ENCODE measurements at places on chromosomes 3 and 15.
A peak's percentile ranks its signal among the peaks of the same experiment; 100 is the strongest.

DNA sequence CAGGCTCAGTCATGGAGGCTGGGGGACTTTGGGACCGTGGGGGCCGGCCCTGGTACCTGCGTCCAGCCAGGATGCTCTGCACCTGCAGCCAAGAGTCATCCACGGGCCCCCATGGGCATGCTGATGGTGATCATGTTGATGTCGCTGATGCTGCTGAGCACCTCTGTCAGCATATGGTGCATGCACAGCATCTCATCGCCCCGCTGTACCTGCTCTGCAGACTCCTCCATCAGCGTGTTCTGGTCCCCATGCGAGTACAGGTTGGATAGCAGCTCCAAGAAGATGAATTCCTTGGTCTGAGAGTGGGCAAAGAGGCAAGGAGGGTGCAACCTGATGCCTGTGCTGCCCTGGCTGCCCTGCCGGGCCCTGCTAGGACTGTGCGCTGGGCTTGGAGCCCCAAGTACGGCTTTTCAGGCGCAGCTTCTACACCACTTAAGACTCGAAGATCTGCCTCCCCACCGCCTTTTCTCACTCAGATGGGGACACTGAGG lies 7.2 kb downstream of the RPS17 start:
- DNase-seq = no peak

DNA sequence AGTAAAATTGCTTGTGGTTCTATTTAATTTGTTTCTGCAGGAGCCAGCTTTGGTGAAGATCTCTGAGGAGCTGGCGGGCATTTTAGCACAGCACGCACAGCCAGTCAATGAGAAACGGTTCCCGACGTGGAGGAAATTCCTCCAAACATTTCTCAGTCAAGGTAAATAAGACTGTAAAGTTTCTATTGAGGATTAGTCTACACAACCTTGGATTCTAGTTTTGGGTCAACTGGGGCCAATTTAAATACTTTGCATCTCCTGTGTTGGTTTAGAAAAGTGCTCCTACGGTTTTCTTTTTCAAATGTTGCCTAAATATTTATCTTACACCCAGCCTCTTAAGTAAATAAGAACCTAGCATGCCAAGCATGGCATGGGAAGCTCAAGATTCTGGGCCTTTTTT lies 104.0 kb upstream of the C15orf61 start:
- DNase-seq = no peak

- no peak for DNase-seq
Measured at GRCh38 chr3:52721002-52721729, 15.3 kb downstream of the SPCS1 start.

DNA sequence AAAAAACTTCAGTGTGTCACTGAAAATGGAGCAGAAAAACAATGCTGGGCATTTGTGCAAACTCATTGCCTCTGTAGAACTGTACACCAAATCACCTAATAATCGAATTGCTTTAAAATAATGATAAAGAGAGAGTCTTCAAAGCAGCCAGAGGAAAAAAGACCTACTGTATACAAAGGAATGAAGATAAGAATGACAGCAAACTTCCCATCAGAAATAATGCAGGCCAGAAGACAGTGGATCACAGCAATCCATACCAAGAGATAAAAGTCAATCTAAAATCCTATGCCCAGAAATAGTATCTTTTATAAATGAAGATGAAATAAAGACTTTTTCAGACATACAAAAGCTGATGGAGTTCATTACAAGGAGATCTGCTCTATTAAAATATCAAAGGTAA lies 134.7 kb upstream of the VEPH1 start:
- no peak for DNase-seq

DNA sequence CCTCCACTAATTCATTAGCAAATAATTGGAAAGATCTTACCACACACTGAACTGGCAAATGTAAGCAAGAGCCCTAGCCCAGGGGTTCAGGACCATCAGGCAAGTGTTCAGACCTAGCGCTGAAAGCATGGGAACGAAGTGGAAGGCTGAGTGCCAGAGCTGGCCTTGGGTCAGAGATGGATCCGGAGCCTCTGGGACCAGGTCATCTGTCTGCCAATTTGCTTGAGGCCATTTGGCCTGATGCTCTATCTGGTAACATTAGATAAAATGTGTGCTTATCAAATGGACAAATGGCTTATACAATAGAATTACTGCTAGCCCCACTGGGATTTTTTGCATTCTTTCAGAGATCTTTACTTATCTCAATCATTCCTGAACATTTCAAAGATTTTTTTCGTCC lies 1.4 kb upstream of the TMC3 start:
- no peak for DNase-seq

- no peak for DNase-seq
Measured at GRCh38 chr3:50165910-50166538, 10.9 kb downstream of the SEMA3F start.

- DNase-seq = no peak
Measured at GRCh38 chr3:52330194-52330805, 14.2 kb downstream of the DNAH1 start.

DNA sequence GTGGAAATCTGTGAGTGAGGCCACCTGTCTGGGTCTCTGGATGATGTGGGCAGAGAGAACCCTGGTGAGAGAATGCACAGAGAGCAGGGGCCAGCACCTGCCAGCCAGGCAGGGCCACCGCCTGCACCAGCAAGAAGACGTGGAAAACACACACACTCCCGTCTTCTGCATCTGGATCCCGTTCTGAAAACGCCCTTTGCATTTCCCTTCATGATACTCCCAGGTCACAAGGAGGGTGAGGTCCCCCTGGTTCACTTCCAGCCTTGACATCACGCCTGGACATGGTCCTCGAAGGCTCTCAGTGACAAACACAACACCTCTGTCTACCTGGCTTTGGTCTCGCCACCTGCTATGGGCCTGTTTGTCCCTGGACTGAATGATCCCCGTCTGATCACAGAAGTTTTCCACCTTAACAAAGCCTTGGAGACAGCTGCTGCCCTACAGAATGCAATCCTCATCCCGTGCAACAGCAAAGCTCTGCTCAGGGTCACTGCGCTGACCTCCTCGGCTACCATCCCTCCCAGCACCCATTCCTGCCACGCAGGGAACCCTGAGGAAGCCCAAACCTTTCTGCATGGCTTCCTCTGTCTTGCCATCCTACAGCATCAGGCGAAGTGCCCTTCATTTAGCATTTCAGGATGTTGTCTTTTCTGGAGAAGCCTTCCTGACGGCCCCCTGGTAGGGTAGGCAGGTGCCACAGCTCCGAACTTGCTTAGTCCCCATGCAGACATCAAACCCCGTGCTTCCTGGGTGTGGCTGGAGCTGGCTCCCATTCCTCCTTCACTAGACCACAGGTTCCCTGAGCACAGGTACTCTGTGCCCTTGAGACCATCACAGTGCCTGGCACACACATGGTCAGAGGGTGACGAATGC lies 122.5 kb downstream of the ATP10A start:
- no peak for DNase-seq

- DNase-seq = no peak
Measured at GRCh38 chr15:38768970-38769369, 204.4 kb upstream of the RASGRP1 start.

GRCh38 chr3:123611082-123611481 lies 26.2 kb upstream of the HACD2 start:
- DNase-seq = no peak

- no peak for DNase-seq
Measured at GRCh38 chr15:73308305-73308704, 60.5 kb downstream of the HCN4 start.

DNA sequence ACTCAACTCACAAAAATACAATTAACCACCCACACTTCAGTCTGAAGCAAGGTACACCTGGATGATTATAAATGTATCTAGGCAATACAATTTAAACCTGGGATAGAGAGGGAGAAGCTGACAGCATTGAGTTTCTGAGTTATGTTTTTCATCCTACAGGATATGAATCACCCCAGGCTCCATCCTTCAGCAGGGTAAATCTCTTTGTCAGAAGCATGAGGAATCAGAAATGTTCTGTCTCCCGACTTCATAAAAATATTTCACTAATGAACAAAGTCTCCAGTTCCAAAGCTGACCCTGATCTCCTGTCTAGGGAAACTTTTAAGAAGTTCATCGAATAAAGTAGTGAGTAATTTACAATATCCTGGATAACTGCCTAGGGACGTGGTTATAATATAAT lies 25.5 kb upstream of the FRMD4B start:
- DNase-seq = no peak

- DNase-seq = no peak
Measured at GRCh38 chr3:38227989-38228388, 37.6 kb upstream of the SLC22A13 start.

- DNase-seq = no peak
Measured at GRCh38 chr3:53833053-53833645, 13.1 kb downstream of the CHDH start.

DNA sequence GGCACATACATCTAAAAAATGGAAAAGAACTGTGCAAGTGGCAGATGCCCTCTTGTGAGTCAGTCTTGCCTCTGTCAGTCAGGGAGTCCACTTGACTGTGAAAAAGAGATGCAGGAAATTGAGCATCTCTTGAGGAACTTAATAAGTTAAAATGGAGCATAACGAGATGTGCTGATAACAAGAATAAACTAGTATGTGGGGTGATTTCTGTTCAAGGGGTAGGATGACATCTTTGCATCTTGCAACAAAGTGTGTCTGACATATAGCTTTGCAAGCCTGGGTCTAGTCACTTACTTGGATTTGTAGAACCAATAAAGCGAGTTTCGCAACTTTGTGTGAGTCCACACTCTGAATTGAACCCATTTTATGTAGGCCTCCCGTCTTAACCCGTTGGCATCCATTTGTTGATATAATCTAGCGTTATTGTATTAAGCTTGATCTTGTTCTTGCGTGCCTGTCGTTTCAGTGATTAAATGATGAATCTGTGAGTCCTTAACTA lies 2.2 kb downstream of the USP3 start:
- DNase-seq = no peak

GRCh38 chr3:185820973-185821758 lies 3.7 kb downstream of the IGF2BP2 start:
- no peak for DNase-seq

- no peak for DNase-seq
Measured at GRCh38 chr3:146473726-146474125, 4.4 kb upstream of the PLSCR2 start.

- no peak for DNase-seq
Measured at GRCh38 chr15:29789871-29790270, 32.4 kb downstream of the TJP1 start.

DNA sequence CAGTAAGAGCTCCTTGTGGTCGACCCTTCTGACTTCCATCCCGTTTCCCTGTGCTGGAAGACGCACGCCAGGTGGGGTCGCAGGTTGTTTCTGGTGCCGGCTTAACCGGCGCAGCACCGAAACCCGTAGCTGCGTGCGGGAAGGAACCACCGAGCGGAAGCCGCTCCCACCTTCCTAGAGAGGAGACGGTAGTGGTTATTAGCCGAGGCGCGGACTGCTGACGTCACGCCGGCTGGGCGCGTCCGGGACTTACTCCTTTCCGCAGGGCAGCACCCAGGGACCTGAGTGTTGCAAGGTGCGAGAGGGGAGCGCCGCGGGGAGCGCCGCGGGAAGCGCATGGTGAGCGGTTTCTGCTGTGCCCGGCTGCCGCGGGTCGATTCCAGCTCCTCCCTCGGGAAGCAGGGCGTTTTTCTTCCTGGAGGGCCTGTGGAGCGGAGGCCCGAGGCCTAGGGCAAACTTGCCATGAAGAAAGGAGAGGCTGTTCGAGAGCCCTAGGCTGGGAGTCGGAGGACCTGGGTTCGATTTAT lies at the start of gene ZNF501:
Gene ZNF501 (plus strand): TSS at position 252 of the 527 bp plus-strand sequence. CDS start 4,787 bp downstream, outside the sequence.
- DNase-seq = peak; percentile 72

DNA sequence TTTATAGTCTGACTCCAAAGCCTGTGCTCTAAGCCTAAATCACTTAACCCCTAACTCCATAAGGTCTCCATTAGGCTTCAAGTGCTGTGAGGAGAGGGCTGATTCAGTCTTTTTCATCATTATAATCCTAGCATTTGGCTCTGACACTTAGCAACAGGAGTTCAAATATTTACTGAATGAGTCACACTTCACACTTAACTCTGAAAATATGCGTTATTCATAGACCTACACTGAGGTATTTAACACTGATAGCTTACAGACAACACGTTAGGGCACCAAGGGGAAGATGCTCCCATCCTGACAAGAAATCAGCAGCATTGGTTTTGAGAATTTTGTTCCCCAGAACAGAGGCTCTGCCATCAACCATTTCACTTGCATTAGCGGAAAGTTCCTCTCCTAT lies 53.5 kb downstream of the MSL2 start:
- DNase-seq = peak; percentile 43

- no peak for DNase-seq
Measured at GRCh38 chr3:15602146-15602536, 596 bp downstream of the BTD start.

DNA sequence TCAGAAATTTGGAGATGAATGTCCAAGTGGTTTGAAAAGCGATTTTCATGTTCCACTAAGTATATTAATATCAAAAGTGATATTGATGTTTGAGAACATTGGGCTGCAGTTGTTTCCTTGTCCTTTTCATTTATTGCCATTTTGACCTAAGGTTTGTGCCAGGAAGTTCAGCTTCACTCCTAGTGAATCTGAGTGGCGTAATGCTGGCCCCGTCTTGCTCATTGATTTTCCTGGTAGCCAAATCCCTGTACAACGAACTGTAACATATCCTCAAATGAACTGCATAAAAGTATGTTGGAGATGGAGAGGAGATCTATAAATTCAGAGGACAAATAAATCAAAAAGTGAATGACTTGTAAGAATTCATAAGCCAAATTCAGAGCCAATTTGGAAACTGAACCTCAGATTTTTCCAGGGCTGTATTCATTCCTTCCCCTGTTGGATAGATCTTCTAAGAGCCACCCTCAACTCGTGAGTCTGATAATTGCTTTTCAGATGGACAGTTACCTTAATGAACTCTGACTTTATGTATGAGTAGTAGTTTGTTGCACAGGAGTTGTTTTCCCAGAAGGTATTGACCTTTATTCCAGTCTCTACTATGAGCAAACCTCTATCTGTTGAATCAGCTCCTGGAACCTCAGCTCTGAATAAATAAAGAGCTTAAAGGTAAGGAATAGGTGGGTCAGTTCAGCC lies 72.8 kb downstream of the ITPR1 start:
- no peak for DNase-seq

DNA sequence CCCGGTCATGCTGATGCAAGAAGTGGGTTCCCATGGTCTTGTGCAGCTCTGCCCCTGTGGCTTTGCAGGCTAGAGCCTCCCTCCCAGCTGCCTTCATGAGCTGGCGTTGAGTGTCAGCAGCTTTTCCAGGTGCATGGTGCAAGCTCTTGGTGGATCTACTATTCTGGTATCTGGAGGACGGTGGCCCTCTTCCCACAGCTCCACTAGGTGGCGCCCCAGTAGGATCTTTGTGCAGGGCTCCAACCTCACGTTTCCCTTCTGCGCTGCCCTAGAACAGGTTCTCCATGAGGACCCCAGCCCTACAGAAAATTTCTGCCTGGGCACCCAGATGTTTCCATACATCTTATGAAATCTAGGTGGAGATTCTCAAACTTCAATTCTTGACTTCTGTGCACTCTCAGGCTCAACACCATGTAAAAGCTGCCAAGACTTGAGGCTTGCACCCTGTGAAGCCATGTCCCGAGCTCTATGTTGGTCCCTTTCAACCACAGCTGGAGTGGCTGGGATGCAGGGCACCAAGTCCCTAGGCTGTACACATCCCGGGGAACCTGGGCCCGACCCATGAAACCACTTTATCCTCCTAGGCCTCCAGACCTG lies 238.4 kb upstream of the MDFIC2 start:
- peak; percentile 19 for DNase-seq

Measured in AG09319 (cell line).